Cardiac septum (tissue), 1 donor: ENCODE measurements at places on chromosomes 1 and 21.

DNA sequence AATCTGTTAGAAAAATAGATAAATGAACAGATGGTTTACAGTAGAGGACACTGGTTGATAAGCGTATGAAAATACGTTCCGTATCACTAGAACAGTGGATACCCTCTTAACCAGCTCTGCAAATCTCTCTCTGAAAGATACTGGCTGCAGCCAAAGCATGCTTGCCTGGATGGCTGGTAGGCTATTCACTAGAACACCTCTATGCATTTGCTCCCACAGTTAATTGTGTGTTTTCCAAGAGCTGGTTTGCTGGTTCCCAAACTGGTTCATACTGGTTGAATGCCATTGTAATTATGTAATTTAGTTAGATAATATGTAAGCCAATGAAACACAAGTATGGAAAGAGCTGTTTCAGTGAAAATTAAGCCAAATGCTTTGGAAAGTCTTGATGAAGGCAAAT is 126.6 kb downstream of the C1orf21 start:
- DNase-seq = no peak

DNA sequence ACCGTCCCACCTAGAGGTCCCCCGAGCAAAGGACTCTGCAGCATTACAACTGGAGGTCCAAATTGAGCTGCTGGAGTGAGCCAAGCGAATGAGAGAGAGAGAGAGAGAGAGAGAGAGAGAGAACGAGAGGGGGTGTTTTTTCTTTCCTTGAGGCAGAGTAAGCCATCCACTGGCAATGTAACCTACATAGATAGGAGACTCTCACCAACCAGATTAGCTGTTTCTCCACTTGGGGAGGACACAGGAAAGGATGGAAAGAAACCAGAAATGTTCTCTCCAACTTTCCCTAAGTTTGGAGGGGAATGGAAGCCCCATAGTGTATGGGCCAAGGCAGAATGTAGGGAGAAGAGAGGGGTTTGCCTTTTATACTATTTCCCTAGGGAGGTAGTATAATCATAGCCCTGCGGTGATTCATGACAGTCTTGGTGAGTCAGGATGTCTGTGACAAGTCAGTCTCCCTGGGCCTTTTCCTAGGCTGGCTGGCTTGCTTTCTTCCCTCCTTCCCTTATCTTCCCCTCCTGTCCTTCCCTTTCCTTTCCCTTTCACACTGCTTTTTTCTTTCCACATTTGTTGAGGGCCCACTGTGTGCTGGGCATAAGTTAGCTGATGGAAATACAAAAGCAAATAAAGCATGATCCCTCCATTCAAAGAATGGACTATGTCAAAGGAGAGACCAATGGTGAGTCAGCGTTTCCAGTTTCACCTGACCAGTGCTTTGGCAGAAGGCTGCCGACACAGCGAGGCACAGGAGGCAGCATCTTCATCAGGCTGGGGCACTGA is 7.1 kb downstream of the FNDC7 start:
- DNase-seq = no peak

DNA sequence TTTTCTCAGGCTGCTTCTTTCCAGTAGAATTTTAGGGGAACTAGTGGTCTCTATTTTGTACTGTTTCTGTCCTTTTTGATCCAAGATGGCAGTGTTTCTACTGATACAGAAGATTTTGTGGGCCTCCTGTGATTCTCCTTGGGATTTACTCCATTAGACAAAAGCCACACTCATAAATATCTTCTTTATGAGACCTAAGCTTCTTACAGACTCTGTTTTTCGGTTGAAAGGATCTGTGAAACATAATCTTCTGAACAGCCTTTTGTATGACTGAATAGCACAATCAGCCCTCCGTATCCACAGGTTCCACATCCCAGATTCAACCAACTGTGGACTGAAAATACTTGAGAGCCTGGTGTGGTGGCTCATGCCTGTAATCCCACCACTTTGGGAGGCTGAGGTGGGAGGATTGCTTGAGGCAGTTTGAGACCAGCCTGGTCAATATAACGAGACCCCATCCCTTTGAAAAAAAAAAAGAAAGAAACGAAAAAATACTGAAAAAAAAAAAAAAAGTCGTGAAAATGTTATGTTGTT is 10.8 kb upstream of the PSMD4 start:
- DNase-seq = no peak

GRCh38 chr1:154661110-154661509 is 53.1 kb upstream of the ADAR start:
- no peak for DNase-seq

DNA sequence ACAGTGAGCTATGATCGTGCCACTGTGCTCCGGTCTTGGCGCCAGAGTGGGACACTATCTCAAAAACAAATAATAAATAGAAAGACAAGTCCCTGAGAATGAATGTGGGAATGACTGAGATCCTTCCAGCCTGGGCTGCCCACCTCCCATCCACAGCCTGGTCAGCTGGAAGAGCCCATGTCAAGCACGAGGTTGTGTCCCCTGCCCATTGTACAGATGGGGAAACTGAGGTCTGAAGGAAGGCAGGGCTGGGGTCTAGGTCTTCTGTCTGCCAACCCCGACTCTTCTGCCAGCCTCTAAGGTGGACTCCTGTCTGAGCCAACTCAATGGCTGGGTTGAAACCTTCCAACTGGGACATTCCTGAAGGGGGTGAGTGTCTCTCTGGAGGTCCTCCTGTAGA is 79.5 kb downstream of the RAP1GAP start:
- DNase-seq = no peak

GRCh38 chr1:42179900-42180329 is 15.4 kb upstream of the GUCA2A start:
- DNase-seq = no peak

DNA sequence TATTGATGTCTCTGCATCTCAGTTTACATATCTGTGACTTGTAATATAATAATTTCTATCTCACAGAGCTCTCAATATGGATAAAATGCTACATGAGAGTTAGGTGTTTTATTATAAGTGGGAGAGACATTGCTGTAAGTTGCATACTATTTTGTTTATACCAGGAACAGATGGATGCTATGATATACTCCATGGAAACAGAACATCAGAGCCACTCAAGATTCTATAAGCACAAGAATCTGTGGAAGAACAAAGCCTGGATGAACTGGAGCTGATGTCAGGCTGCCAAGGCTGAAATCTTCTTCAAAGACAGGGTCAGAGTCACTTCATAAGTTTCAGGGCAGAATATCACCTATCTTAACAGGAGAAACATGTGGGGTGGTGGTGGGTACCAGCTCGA is 30.2 kb downstream of the DUSP10 start:
- no peak for DNase-seq

DNA sequence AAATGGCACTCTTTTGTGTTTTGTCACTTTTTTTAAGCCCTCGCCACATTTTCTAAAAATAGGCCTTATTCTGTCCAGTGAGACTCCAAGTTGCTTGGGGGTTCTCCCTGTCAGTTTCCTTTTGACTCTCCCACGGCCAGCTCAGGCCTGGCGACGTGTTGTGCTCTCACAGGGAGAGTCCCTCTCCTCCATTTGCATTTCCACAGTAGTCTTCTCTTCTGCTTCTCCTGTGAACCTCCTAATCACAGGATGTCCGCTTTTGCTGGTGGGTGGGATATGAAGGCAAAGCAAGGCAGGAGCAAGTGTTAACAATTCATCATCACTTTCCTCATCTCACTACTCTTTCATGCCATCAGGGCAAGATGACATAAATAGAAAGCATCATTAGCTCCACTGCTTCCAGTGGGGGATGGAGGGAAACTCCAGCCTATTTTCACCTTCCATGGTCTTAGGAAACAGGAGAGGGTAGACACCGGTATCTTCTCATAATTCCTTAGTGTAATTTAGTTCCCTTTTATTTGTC is 99.8 kb downstream of the INTS7 start:
- DNase-seq = no peak

DNA sequence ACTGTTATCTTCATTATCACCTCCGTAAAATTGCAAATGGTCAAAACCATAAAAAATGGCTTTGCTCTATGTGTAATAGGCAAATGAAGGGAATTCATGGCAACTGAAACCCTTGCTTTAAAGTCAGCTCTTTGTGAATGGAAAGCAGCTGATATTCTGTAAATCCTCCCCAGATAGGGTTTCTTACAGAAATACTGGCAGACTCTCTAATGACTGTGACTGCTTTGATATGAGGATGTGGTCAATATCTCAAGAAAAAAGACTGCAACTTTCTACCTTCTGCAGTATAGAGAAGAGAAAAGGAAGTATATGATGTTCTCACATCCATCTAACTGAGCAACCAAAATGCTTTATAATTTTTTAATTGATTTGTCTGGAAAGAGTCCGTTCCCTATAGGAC is 193.1 kb downstream of the ST6GALNAC3 start:
- no peak for DNase-seq

DNA sequence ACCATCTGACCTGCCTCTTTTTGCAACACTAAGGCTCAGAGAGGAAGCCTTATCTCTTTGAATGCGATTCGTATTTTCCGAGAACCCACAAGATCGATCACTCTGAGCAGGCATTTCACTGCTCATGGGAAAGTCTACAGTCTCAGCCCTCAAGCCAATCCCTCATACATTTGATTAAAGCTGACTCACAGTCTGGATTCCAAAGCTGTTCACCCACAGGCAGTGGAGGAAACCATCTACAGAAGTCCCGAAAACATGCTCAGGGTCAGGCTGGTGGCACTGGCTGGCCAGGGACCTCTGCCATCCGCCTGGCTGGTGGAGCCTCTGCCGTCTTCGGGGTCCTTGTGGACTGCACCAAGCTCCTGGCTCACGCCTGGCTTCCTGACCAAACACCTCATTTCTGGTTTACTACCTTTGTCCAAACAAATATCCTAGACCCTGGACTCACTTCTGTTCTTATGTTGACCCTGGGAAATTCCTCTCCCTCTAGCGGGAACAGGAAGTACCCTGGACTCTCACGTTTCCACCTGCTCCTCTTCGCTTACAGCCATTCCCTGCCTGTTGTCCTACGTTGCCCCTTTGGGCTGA is 650.0 kb downstream of the SMYD3 start:
- no peak for DNase-seq

DNA sequence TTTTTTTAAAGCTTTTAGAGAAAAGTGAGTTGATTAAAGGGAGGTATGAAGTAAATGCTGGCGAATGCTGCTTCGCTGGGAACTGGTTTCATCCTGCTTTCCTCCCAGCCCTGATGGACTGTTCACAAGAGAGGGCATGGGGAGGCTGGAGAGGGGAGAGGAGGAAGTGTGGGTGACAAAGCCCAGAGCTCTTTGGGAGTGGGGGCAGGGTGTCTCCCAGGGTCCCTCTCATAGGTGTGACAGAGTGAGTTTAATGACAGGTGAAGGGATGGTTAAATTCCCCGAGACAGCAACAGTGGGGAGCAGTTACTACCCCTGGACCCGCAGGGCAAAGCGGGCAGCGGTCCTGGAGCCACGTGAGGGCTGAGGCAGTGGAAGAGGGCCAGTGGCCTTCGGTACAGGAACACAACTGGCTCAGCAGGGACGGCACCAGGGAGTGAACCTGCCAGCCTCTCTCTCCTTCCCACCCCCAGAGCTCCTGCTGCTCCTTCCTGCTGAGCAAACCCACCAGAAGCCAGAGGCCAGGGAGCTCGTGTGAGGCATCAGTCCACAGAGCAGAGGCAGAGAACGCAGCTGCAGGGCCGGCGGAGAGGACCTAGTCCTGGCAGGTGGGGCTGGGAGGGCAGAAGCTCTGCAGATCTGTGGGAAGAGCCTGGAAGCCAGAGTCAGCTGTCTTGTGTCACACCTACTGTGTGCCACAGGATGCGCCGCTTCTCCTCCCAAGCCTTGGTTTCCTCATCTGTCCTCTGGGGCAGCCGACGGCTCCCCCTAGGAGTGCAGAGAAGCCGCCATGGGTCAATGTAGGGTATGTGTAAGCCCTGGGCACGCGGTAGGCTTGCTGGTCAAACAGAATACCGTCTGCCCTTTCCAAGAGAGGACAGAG is 20.9 kb upstream of the LRP8 start:
- peak; percentile 64 for DNase-seq

DNA sequence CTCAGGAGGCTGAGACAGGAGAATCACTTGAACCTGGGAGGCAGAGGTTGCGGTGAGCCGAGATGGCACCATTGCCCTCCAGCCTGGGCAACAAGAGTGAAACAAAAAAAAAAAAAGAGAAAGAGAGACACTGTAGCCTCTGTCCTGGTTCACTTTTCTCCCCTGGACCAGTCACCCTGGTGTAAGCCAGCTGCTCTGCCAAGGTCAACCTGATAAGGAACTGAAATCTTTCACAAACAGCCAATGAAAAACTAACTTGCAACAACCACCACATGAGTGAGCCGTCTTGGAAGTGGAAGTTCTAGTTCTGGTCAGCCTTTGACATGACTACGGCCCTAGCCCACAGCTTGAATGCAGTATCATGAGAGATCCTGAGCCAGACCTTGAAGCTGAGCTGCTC is 36.8 kb upstream of the CXADR start:
- DNase-seq = no peak

GRCh38 chr21:41156142-41156541 is 11.8 kb upstream of the BACE2 start:
- no peak for DNase-seq

- no peak for DNase-seq
Measured at GRCh38 chr1:178263341-178263740, 169.4 kb downstream of the RASAL2 start.

GRCh38 chr1:188590641-188591040 is 1761.9 kb downstream of the PLA2G4A start:
- DNase-seq = no peak

- no peak for DNase-seq
Measured at GRCh38 chr1:13801232-13801631, 101.2 kb downstream of the PRDM2 start.

- DNase-seq = no peak
Measured at GRCh38 chr1:82695443-82695842, 894.7 kb downstream of the ADGRL2 start.

GRCh38 chr1:188281921-188282320 is 1453.2 kb downstream of the PLA2G4A start:
- DNase-seq = no peak
